ENCODE measurements at places on chromosomes 1 and 21.

- no peak for DNase-seq
Measured at GRCh38 chr1:203196371-203196770, 9.9 kb upstream of the CHI3L1 start.

DNA sequence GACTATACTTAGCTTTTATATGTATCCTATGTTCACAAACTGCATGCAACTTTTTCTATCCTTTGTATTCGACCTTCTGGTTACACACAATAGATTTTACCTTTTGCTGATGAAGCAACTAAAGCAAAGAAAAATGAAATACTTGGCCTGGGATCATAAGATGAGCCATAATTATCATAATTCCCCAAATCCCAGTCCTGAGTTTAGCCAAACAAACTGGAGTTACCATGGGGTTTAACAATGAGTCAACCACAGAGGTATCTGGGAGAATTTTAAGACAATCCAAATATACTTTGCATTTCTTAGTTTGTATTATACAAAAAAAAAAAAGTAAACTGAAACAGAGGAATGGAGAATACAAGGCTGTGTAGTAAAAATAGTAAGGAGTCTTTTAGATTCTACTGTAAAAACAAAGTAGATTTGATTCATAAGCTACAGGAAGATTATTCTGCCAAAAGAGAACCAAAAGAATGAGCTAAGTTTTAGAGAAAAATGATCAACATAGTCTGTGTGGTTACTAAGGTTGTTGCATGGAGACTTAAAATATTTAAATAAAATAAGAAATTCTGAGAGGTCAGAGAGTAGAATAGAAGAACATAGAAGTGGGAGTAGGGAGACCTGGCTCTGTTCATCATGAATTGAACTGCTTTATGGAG, 60.4 kb upstream of the GORAB start:
- no peak for DNase-seq

DNA sequence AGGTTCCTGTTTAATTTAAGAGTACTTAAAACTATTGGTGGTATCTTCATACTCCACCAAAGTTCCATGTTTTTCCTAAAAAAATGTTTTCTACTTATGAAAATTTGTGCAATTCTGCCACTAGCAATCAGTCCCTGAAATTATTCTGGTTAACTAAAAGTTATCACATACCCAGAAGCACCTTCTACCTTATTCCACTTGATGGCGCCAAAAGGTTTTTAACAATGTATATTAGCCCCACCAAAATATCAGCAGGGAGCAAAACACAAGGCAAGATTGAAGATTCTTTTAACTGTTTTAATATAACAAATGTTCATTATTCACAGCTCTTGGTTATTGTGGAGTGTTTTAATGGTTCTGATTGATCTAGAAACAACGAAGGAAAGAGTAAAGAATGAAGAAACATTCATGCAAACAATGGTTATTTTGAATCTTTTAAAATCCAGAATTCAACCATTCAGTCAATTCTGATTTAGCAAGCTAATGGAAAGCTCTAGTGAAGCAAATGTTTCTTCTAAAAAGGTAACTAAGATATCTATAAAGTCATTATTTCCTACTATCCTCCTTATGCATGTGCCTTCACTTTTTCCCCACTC, 67.2 kb downstream of the TTLL7 start:
- peak; percentile 33 for DNase-seq

GRCh38 chr21:19878133-19878532, 1120.1 kb upstream of the NCAM2 start:
- DNase-seq, result no peak

DNA sequence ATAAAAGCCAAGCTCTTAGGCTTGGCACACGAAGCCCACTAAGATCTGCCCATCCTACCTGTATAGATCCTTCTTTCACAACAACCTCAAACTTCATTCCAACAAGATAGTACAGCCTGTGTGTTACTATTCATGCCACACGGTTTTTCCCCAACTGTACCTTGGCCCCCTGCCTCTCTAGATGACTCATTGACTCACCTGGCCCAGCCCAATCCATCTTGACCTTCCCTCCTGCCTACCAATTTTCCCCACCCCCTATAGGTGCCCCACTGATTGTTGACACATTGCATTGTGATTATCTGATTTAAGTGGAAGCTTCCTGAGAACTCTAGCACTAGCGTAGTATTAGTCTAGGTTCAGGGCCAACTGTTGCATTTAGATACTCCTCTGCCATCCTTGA, 2.0 kb upstream of the CD101 start:
- DNase-seq, result no peak

GRCh38 chr1:98048751-98049325, 128.0 kb upstream of the DPYD start:
- no peak for DNase-seq

DNA sequence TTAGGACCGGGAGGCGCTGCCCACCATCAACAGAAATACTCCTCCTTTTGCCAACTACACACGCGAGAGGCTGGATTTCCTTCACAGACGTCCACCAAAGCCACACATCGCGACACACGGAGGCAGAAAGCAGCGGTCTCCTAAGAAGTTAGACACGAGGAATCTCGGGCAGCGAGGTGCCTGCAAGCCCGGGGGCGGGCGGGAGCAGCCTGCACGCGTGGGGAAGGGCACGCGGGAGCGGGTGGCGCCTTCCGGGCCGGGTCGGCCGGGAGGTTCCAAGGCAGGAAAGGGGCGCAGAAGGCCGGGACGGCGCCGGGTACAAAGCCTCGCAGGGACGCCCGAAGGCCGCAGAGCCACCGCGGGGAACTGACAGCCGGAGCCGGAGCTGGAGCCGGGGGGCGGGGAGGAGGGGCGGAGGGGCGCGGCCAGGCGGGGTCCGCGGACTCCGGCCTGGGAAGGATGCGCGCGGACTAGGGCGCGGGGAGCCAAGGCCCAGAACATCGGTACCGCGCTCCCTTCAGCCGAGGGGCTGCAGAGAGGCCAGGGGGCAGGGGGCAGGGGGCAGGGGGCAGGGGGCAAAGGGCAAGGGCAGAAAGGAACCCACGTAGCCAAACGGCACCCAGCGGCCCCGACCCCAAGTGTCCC, 722 bp downstream of the NPHP4 start:
- peak; percentile 45 for DNase-seq

DNA sequence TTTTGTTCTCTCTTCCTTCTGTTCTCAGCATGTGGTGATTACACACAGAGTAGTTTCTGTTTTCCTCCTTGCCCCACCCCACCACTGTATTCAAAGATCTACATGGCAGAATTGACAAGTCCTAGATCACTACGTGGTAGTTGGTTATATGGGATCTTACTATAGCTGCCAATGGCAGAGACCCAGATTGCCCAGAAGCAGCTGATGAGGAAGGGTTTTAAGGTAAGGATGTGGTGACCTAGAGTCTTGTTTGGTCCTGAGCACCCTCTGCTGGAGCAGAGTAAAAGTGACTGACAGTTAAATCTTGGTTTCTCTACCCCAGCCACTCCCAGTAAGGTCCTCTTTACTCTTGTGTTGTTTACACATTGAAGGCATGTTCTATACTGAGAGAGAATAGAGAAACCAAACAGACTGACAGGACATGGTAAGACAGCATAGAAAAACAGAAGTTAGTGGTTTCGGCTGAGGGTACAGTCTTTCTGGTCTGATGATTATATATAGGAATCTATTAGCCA, 22.8 kb upstream of the STRIP1 start:
- no peak for DNase-seq

GRCh38 chr1:212269306-212269705, 15.9 kb upstream of the PPP2R5A start:
- no peak for DNase-seq

Data from neuronal stem cell (in vitro differentiated cells).